Activated T-cell treated with anti-CD3 and anti-CD28 coated beads, Interleukin-2, amount 50 U/mL, for 4 hours (primary cell): ENCODE measurements at places on chromosomes 2 and 18.
A peak's percentile ranks its signal among the peaks of the same experiment; 100 is the strongest.

DNA sequence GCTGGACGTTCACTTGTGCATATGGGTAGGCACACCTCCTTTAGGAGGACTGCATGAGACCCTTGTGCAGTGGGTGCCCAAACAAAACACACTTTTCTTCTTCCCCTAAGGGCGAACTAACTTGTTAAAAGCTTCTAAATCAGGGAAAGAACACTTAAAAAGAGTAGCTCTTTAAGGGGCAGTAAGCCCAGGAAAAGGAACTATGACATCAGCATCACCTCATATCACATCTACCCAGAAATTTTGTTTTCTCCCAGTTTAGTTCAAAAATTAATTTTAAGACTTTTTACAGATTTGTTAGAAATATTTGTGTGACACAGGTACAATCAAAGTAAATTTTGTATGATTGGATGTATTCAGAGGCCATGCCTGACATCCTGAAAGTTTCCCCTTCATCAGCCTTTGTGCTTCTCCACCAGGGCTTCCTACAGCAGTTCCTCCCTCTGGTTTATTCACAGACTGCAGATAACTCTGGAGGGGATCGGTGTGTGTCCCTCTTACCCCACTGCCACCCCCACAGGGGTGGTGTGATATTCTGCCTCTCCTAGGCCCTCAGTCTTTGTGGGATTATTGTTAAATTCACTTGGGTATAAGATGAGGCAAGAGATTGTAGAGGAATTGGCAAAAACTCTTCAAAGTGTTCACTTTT, 27.6 kb downstream of the BCL2L11 start:
- DNase-seq, result no peak

DNA sequence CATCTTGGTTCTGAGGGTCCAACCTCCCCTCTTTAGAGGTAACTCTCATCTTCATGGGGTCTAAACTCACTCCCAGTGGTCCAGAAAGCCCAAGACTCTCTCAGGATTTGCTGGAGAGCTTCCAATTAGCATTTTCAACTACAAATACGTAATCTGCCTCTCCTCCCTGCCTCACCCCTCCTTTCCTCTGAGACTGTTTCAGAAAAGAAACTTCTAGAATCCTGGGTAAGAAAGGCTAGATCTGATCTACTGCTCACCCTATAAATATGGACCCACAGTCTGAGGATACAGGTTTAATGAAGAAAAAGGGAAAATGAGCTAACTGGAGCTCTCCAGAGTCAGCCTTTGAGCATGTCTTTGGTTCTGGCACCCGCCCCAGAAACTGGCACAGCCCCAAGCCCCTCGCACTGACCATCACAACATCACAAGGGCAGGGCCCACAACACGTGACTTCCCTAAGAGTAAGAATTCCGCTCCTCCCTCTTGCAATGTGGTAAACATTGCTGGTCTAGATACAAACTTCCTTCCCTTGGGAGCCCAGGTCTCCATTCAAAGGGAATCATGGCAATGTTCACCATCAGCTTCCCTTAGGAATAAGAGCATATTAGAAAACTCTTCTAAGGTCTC, 21.7 kb upstream of the IHH start:
- DNase-seq, result no peak

DNA sequence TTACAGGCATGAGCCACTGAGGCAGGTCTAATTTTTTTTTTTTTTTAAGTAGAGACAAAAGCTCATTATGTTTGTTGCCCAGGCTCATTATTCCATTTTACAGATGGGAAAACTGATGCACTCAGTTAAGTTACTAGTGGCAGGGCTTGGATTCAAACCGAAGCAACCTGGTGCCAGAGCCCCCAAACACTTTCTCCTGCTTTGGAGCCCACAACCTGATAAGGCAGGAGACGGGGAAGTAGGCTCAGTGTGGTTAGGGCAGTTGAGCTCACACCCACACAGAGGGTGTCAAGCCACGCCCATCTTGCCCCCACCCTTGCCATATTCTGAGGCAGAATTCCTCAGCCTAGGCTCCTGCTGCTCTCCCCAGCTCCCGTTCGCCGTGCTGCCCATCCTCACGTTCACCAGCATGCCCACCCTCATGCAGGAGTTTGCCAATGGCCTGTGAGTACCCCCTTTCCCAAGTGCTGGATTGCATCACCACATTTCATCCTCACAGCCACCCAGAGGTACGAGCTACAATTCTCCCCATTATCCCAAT, 5.8 kb upstream of the CTDSP1 start:
- no peak for DNase-seq

DNA sequence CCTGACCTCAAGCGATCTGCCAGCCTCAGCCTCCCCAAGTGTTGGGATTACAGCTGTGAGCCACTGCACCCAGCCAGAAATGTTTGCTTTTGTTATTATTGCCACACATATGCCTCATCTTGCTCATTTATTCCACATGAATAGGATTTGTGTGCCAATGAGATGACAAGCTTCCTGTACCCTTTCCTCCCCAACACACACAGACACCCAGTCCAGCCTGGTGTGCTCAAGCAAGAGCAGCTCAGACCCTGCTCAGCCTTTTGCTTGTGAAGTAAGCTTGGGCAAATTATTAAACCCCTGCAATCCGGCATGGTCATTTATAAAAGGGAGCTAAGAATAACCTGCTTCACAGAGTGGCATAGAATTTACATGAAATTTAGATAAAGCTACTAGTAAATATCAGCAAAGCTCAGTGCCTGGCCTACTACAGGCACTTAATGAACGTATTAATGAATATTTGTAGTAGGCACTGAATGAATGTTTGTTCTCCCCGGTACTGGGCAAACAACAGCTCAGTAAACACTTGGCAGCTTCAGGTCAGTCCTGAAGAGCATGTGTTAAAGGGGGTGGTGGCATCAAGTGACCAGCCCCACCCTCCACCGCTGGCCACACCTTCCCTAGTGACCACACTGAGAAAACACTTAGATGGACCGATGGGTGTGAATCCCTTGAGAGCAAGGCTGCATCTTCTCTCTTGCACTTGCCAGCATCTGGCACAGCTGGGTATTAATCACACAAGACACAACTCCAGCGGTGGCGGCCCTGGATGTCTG, 280.2 kb downstream of the SRBD1 start:
- no peak for DNase-seq

GRCh38 chr2:46181306-46181705, 115.9 kb upstream of the EPAS1 start:
- DNase-seq, result no peak

- no peak for DNase-seq
These were observed 6.7 kb downstream of the TMBIM1 start for GRCh38 chr2:218285604-218286003.

GRCh38 chr2:127643439-127644065, 2.4 kb upstream of the GPR17 start:
- no peak for DNase-seq

DNA sequence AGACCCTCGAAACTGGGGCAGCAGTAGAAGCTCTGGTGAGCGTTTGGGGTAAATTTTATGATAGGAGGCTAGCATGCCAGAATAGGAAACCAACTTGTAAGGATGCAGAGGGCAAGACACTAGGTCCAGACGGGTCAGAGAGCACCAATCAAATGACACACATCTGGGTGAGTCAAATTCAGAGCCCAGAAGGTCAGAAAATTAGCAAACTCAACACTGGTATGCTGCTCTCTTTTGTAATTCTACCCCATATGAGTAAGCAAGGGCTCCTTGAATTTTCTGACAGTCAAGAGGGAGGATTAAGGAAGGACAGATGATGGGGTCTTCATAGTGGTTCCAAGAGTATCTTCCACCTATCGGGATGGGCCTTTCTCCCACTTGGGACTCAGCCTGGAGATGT, 209.8 kb downstream of the BCL2 start:
- no peak for DNase-seq

DNA sequence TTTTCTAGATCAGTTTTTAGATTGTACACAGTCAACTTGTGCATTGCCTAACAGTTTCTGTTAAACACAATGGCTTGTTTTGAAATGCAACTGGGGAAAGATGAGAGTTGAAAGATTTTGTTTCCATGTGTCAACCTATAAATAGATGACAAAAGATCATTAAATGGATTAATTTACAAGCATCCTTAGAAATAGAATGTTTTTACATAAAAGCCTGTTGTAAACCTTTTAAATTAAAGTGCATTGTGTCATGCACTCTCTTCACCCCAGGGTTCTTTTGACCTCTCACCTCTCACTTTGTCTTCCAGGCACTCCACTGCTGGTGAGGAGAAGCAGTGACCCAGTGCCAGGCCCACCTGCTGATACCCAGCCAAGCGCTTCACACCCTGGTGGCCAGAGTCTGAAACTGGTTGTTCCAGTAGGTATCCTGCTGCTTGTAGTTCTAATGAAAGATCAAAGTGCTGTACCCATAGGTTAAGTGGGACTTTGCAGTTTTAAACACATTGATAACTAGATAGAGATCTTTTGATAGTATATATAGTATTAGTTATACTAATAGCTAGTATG, 502.1 kb downstream of the PARD3B start:
- DNase-seq, result no peak

DNA sequence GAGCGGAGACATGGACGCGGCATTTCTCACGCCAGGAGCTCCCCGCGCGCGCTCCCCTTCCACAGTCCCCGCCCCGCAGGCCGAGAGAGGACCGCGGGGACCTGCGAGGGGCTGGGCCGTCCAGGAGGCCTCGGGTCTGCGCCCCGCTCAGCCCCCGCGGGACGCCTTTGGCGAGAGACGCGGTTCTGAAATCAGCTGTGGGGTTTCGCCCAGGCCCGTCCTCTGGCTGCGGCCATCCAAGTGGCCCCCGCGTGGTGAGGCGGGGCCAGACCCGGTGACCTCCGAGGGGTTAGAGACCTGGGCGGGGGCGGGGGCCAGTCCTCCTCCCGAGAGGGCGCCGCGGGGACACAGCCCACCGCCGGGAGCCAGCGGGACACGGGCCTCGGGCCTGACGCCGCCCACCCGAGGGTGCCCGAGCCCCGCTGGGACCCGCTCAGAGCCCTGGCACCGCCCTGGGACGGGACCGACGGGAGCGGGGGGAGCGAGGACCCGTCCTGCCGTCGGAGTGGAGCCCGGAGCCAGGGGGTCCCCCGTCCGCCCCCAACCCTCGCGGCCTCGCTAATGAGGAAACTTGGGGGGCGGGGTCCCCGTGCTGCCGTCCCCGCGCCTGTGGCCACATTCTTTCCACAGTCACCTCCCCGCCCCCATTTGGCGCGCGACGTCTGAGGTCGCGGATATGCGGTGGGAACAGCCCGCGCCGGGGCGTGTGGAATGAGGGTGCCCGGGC, 6.1 kb upstream of the SALL3 start:
- DNase-seq, result no peak

DNA sequence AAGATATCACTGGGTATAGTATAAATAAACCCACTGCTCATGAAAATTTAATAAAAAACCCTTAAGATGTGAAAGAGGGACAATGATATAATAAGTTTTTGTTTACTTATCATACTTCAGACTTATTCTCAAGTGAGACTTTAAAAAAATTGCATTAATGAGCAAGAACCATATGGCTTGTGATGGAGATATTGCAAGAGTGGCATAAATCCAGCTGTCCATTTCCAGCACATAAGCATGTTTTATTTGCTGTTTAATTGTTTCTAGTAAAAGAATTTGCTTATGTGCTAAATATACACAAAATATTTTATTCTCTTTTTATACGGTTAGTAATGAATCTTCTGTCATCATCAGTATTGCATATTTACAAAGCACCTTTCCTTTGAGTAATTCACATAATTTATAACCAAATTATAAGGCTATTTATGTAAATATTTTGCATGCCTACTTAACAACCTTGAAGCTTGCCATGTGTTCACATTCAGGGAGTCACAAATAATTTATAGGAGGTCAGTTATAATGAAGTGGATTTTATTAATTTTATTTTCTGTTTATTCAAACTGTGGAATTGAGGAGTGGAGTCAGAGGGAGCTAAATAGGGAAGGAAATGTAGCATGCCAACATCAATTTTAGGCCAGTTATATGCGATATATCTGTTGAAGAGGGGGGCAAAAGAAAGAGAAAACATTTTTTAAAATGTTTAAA, 318.5 kb upstream of the CWC22 start:
- DNase-seq, result no peak

GRCh38 chr2:16209799-16210198, 269.4 kb downstream of the MYCN start:
- DNase-seq, result no peak

DNA sequence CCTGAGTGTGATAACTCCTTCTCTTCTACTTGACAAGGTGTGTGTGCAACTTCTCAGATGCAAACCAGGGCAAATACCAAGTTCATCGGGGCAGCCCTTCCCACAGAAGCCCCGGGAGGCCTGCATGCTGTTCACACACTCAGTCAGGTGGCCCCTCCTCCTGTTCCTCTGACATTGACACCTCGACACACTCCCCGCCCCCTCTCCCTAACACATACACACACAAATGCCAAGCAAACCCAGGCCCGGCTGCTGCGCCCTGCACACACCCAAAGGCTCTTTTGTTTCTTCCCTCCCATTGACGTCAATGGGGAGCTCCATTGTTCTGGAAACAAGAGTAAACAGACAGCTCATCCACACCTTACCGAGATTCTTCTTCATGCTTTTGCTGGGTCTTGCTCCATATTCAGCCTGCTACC, 1.7 kb upstream of the PER2 start:
- DNase-seq, result peak; percentile 23

DNA sequence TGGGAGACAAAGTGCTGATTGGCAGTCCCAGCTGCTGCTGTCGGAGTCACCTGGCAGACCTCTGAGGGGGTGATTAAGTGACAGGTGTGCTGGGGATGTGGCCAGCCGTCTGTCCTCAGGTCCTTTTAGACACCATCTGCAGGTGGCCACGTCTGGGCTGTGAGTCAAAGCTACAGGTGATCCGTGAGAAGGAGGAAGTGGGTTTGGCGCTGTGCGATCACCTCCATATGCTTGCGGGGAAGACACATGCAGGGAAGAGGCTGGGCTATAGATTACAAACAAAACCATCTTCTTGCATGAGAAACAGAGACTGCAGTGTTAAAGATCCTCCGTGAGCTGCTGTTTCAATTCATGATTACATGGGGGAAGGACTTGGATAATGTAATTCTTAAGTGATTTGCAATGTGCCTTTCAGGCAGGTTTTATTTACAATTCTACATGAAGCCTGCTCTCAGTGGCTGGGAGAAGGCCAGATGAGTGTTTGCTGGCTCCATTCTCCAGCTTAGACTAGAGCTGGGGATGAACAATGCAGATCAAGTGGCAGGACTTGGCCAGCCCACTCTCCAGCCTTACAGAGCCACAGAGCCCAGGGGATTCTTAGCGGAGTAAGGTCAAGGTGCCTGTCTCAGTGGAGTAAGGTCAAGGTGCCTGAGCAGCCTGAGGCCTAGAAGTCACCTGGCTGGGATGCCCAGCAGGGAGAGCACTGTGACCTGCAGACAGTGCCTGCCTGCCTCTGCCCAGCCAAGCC, 87.8 kb downstream of the LYPD1 start:
- DNase-seq, result no peak

GRCh38 chr2:210630873-210631560, 74.6 kb downstream of the CPS1 start:
- no peak for DNase-seq

DNA sequence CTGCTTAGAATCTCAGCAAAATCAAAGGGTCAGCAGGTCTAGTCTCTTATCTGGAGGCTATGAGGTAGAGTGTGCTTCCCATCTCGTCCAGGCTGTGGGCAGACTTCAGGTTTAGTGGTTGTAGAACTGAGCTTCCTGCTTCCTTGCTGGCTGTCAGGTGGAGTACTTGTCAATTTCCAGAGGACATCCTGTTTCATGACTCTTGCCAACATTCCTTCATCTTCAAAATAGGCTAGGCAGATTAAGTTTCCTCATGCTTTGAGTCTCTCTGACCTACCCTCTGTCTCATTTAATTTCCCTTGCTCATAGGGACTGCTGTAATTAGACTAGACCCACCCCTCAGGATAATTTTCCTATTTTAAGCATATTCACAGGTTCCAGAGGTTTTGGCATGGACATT, 562.6 kb downstream of the SPAG16 start:
- DNase-seq, result no peak
